ENCODE measurements at places on chromosomes 3 and 15.

GRCh38 chr3:141083226-141083625 lies 32.1 kb downstream of the SPSB4 start:
- no peak for DNase-seq

- DNase-seq: no peak
These were observed 54.3 kb downstream of the IL20RB start for GRCh38 chr3:137012097-137012501.

GRCh38 chr3:195038161-195038560 lies 232.8 kb downstream of the XXYLT1 start:
- DNase-seq: no peak

DNA sequence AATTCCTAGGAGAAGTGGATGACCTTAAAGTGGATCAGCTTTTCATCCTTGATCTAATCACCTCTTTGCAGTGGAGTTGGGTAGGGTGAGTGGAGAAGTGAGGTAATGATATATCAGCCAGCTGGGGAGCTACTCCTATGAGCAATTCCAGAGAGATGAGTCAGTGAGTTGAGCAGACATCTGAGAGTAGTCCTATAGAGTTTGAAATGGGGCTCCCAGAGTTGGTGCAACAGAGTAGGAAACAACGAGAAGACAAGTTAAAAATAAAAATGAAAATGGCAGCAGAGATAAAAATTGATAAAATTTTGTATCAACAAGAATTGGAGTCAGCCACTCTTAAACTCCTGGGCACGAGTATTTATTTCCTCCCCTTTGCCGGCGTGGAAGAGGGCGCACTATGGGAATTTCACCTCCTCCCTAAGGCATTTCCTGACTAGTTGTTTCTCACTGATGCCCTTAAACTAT lies 150.8 kb upstream of the DPH6 start:
- DNase-seq: no peak

- DNase-seq: no peak
These were observed 244.8 kb downstream of the LRRN1 start for GRCh38 chr3:4043867-4044575.

DNA sequence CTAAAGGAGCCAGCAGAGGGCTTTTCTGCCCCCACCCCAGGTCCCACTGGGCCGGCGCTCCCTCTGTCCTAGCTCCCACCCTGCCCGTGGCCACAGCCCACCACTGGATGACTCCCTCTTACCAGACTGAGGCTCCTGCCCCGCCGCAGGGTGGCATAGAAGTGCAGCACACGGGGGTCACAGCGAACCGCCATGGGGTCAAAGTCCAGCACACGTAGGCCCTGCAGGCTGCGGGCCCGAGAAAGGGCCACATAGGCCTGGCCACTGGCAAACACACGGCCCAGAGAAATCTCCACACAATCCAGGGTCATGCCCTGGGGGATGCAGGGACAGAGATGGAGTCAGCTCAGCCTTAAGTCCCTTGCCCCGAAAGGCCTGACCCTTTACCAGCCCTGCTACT lies 9.0 kb downstream of the PIF1 start:
- no peak for DNase-seq

GRCh38 chr3:150238048-150238802 lies 169.9 kb upstream of the TSC22D2 start:
- DNase-seq: no peak

DNA sequence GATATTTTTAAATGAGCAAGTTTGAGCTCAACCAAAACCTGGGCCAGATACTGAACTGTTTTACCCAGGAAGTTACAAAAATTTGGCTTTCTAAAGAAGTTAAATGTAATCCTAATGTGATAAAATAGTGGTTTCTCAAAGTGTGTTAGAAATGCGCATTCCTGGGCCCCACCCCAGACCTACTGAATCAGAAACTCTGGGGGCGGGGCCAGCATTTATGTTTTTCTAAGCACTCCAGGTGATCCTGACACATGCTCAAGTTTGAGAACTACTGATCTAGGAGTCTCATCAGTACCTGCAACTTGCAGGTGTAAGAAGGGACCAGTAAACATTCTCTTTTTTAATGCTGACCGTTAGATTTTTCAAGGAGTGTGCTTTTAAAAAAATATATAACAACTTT lies 190.6 kb downstream of the VPS13C start:
- DNase-seq: no peak

DNA sequence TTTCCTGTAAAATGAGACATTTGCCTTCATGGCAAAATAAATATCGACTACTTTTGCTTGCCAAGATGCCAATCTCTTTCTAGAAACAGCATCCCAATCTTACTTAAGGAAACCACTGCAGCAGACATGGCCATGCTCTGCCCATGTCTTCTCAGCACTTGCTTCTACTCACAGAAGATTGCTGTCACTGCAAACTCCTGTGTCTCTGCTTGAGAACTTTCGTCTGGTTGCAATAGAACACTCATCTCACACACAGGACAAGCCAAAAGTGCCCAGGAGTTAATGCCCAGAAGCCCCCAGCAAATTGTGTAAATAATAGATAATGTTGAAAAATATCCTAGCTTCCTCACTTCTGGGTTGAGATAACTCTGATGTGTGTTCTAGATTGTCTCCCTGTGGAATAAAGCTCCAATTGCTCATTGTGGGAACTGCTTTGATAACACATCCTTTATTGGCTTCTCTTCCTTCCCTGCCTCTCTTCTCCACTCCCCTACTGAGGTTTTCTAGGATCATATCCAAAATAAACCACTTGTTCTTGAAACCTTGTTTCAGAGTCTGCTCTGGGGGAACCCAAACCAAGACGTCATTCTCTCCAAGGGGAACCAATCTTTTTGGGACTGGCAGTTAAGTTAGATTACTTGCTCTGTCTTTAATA lies 156.3 kb upstream of the STRIT1 start:
- no peak for DNase-seq

GRCh38 chr15:29268706-29269484 lies 727 bp downstream of the NSMCE3 start:
- no peak for DNase-seq

- DNase-seq: no peak
These were observed 5.4 kb downstream of the UBE2E1 start for GRCh38 chr3:23811185-23811527.

- DNase-seq: no peak
These were observed 111.8 kb upstream of the TMC3 start for GRCh38 chr15:81485806-81486205.

GRCh38 chr15:90268415-90268814 lies 2.9 kb downstream of the NGRN start:
- no peak for DNase-seq
